ENCODE measurements at places on chromosomes 1 and 21.

DNA sequence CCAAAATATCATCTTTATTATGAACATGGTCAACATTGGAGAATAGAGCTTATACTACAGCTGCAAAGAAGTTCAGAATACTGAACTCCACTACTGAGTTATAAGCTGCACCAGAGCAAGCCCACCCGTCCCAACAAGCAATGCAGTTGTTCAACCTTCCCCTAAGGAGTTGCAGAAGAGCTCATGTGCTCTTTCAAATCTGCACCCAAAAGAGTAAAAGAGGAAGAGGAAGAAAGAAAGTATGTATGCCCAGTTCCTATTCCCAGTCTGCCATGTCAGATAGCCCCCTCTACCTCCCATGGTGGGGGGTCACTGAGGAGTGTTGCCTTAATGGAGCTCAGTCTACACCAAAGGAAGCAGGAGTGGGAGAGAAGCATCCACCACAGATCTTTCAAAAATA is 6.9 kb downstream of the C1orf162 start:
- no peak for DNase-seq

- no peak for DNase-seq
Observed at GRCh38 chr21:32712043-32712442, 15.8 kb downstream of the SYNJ1 start.

DNA sequence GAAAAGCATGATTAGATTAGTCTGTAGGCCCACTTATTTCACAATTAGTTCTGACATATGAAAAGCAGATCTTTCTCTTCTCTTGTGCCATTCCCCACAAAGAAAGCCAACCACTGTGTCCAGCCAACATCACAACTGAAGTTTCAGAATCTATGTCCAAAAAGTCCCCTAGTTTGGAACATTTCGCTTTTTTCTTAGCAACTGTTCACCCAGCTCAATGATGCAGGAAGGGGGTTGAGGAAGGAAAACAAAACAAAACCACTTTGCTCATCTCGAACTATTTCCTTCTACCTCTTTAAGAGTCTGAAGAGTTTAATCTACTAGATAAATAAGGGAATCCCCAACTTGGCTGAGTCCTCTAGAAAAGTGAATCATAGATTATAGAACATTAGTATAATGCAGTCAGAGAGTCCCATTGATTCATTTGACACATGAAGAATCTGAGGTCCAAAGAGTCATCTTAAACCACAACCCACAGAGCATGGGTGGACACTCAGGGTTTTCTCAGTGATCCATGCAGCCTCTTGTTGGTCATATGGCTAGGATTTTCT is 159.3 kb upstream of the SGIP1 start:
- DNase-seq = peak; percentile 89

GRCh38 chr1:6002714-6003501 is 10.7 kb upstream of the NPHP4 start:
- no peak for DNase-seq

DNA sequence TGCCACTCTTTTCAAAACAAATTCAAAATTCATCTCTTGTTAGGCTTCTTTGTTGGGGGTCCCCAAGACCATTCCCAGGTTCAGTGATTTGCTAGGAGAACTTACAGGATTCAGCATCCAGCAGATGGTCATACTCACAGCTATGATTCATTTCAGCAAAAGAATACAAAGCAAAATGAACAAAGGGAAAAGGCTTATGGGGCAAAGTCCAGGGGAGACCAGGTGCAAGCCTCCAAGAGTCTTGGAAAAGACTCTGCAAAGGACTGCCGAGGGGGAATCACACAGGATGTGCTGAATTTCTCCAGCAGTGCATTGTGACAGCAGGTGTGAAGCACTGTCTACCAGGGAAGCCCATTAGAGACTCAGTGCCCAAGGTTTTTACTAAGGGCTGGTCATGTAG is 7.3 kb downstream of the TRAF5 start:
- no peak for DNase-seq

DNA sequence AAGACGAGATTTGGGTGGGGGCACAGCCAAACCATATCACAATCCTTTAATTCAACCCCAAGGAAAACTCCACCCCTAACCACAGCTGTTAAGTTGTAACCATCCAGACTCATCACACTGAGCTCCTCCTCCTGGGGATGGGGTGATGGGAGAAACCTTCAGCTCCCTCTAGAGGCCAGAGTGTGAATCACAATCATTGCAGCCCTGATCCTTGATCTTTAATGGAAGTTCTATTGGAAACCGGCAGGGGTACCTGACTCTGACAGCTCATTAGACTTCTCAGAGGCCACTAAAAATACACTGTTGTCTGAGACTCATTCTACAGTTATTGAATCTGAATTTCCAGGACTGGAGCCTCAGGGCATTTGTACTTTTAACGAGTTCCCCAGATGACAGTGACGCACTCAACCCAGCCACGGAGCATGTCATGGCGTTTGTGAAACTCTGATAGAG is 127.2 kb downstream of the IGSF21 start:
- DNase-seq = peak; percentile 66

- peak; percentile 77 for DNase-seq
Observed at GRCh38 chr21:28832013-28832714, 160.5 kb downstream of the LTN1 start.

DNA sequence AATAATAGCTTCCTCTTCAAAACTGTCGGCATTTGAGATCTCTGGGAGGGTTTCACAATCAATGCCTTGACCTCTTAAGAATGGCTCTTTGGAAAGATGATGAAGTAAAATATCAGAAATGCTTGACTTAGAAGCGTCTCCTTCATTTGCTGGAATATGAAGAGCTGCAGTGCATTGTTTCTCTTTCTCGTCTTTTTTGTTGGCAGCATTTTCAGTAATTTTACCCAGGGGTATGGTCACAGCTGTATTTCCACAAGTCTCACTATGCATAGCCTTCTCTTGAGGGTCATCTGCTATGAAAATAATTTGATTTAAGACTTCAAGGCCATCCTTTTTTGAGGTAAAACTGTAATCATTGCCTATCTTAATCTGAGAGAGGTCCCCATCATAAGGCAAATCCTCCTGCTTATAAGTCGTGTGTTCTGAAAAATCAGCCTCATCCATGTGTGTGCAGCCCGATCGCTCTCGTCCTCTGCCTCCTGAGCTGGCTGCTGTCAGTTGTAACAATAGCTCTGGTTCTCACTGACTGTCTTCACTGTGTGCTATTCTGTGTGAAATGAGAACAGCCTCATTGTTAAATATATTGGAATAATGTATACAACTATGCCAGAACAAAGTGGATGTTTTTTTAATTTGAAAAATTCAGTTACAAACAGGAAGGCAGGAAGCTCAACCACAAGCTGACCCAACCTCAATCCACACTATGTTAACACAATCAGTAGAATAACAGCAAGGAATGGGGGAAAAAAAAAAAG is 4.5 kb downstream of the AKNAD1 start:
- no peak for DNase-seq

DNA sequence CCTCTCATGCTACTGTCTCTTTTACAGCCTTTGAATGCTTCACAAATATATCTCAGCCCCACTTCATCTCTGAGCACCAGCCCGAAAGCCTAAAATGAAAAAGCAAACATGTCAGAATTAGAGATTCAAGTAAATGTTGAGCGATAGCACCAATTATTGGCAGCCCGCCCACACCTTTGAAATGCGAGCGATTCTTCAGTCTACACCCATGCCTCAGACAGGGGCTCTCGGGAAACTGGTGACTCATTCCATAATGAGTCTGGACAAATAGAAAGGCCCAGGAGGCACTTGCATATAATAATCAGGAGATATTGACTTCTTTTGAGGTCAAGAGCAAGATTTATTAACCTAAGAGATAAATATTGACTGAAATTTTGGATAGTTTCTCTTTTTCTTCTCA is 487.3 kb upstream of the PTBP2 start:
- peak; percentile 34 for DNase-seq

- DNase-seq = no peak
Observed at GRCh38 chr1:243496187-243496646, 240.4 kb downstream of the SDCCAG8 start.

DNA sequence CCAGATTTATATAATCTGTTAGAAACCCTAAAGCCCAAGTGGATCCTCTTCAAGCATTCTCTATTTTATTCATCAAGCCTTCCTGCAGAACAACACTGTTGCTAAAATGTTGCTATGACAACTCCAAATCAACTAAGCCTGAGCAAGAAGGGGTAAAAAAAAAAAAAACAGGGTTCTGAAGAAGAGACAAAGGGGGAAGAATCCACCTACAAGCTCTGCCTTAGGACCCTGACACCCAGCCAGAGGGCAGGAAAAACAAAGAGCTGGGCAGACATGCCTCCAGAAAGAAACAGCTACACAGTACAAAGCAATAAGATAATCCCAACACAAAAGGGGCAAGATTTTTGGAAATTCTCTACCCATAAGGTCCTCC is 1.3 kb downstream of the USF1 start:
- DNase-seq = no peak

DNA sequence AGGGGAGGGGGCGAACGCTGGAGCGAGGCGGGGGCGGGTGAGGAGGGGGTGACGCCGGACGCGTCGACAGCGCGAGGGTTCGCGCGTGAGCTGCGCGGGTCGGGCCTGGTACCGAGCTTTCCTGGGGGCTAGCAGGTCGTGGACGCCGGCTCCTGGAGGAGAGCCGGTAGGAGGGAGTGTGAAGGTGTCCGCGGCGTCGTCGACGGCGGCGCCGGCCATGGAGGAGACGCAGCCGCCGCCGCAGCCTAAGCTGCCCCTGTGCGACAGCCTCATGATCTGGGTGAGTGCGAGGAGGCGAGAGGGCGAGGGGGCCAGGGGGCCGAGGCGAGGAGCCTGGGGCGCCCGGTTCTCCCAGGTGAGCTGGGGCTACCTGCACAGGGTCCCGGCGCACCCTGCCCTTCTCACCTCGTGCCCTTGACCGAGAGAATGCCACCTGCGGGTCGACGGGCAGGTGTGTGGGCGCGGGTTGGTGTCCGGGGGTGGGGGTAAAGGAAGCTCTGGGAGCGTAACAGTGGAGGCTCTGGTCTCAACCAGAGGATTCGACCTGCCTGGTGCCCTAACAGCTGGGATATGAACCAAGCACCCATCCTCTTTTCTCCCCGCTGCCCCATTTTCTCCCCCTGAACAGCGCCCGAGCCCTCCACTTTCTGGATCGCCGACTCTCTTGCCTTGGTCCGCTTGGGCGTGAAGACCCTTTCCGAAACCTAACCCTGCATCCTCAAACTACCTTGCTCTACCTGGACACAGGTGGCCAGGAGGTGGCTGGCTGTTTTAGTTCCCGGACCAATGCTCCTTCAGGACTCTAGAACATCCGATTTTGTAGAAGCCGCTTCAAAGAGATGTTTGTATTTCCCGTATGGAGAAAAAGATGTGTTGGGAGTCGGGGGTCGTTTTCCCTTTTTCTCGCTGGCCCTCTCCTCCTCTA is at the start of gene HOOK1:
HOOK1 (plus strand) TSS at position 49 of the 925 bp plus-strand sequence; CDS start at position 218, 169 bp downstream.
- no peak for DNase-seq

All from HT1080 (cell line).